ENCODE measurements at places on chromosomes 1 and 21. TPM values are rescaled to one million over a fixed set of nuclear protein-coding genes. Genes with fewer than 3 reads are reported as not detected.

The PRDM16 gene
- not detected for total RNA-seq

The BTBD8 gene
- 2.7 TPM for total RNA-seq

The THEMIS2 gene
- 4.4 TPM for total RNA-seq

The TNFRSF9 gene
- total RNA-seq: not detected

The GBP7 gene
- total RNA-seq: not detected

The TTC22 gene
- not detected for total RNA-seq

The GPR61 gene
- total RNA-seq: not detected

The RNU1-3 gene
- total RNA-seq: under 0.01 TPM

The NR0B2 gene
- not detected for total RNA-seq

The TNFRSF8 gene
- total RNA-seq: not detected

The CA6 gene
- not detected for total RNA-seq

DNA sequence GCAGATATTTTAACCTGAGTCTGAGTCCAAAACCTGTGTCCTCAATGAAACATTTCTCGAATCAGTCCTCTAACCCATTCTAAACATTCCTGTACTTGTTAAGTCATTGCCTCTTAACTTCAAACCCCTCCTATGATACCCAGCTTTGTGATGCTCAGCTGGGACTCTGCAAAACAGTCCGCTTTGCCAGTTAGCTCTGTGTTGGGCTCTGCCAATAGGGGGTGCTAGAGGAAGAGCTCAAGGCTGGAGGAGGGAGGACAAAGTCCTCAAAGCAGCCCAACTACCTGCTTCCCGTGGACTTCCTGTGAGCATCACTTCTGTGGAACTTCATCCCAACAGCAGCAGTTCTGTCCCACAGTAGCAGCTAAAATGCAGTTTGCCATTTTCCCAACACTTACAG is 38.1 kb upstream of the SYT14 start:
- H3K27ac ChIP-seq: peak overlapping the region; percentile 40
- H3K36me3 ChIP-seq: no peaks in the 10 kb centered on the region
- H3K4me1 ChIP-seq: peaks cover 39% of the 10 kb centered on the region
- DNase-seq: no peak
- H3K4me3 ChIP-seq: no peak overlapping the region

DNA sequence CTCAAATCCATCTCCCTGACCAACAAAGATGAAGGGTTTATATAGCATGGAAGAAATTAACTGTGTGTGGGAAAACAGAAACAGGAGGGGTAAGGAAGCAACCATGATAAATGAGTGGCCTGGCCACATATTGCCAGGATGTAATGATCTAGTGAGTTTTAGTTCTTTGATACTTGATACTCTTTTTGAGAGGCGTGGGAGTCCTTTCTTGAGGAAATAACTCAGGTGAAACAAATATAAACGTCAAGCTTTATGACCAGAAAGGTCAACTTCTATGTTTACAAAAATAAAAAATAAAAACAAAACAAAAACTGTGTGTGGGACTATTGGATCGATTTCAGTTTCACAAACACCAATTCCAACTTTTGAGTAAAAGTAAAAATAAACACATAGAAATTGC is 860.8 kb upstream of the B3GALT2 start:
- DNase-seq: no peak
- no peaks in the 10 kb centered on the region for H3K27me3 ChIP-seq
- H3K36me3 ChIP-seq: no peaks in the 10 kb centered on the region

- no peak overlapping the region for H3K27ac ChIP-seq
- no peaks in the 10 kb centered on the region for H3K36me3 ChIP-seq
- no peaks in the 10 kb centered on the region for H3K27me3 ChIP-seq
- no peaks in the 10 kb centered on the region for H3K4me1 ChIP-seq
- DNase-seq: no peak
These were observed 547.9 kb upstream of the TMPRSS15 start for GRCh38 chr21:18951271-18952038.

DNA sequence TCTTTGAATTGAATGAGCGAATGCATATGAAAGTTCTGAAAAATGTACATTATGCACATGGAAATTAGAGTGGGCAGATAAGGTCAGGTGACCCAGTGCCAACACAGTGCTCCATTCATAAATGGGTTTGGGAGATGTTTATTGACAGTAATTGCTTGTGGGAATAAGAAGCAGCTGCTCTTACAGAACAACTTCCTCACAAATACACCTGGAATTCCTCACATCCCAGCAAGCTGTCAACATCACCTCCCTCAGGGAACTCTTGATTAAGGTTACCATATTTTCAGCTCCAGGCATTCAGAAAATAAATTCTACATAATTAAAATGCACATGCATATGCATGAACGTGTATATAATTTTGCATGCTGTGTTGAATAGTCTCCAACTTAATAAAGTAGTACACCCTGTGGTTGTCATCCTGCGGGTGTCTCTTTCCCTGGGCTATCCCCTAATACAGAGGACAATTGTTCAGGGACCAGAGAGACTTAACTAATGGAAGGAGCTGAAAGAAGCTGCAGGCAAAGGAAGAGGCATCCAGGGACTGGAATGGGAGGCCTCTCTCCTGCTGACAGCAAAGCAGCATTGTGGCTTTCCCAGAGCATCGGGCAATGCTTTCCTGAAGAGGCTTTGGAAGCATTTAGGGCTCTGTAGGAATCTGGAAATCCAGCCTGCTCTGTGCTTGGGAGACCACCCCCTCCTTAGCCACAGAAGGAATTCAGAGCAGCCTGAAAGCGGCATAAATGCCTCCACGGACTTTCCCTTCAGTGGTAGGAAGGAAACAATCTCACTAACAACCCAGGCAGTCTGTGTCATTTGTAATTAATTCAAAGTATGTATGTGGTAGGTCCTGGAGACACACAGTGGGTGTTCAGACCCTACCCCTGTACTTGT is 55.2 kb upstream of the GNG12 start:
- no peaks in the 10 kb centered on the region for H3K27me3 ChIP-seq
- DNase-seq: peak; percentile 26
- H3K36me3 ChIP-seq: no peaks in the 10 kb centered on the region
- no peak overlapping the region for H3K4me3 ChIP-seq
- peaks cover 33% of the 10 kb centered on the region for H3K4me1 ChIP-seq

- no peak for DNase-seq
- H3K27me3 ChIP-seq: no peaks in the 10 kb centered on the region
- H3K4me1 ChIP-seq: no peaks in the 10 kb centered on the region
- no peak overlapping the region for H3K27ac ChIP-seq
- no peak overlapping the region for H3K4me3 ChIP-seq
- H3K36me3 ChIP-seq: peaks cover 62% of the 10 kb centered on the region
These were observed 115.8 kb downstream of the VPS13D start for GRCh38 chr1:12345350-12346217.

- peak overlapping the region; percentile 53 for H3K27ac ChIP-seq
- H3K4me1 ChIP-seq: peaks cover 48% of the 10 kb centered on the region
- peak; percentile 95 for DNase-seq
- H3K36me3 ChIP-seq: no peaks in the 10 kb centered on the region
- no peaks in the 10 kb centered on the region for H3K27me3 ChIP-seq
- H3K4me3 ChIP-seq: no peak overlapping the region
These were observed 120.2 kb upstream of the SLC45A1 start for GRCh38 chr1:8197493-8198282.

DNA sequence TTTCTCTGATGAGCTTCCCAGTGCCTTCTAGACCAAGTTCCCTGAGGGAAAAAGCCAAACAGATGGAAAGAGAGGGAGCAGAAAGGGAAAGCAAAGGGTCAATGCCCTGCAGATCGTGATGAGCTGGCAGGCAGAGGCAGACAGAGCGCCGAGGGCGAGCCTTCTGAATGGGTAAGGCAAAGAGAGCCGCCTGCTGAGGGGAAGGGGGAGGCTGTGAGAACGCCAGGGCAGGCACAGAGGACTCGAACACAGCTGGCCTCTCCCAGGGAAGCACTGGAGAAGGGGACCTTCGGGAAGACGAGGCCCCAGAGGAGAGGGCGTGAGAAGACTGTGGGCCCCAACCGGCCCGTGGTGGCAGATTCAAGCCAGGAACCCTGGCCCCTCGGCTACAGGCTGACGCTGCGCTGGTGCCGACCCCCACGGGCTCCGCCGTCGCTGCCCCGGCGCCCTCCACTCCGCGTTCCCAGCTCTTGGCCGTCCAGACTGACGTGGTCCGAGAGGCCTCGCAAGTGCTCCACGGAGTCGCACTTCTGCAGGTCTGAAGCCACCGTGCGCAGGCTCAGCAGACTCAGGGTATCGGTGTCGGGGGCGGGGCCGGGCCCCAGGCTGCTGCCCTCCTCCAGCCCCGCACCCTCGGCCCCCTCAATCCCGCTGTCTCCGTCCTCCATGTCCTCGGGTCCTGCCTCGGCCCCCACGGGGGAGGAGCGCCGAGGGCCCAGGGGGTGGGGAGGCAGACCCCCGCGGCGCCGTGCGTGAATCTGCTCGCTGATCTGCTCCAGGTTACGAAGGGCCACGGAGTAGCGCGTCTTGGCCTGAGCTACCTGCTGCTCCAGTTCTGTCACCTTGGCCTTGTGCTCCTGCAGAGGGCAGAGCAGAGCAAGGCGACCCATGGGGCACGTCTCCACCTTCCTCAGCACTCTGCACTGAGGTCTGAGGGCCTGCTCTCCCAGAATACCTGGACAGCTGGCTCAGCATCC is 13.9 kb downstream of the SH3BP5L start:
- H3K4me1 ChIP-seq: peaks cover 7% of the 10 kb centered on the region
- H3K27me3 ChIP-seq: no peaks in the 10 kb centered on the region
- no peak for DNase-seq
- H3K4me3 ChIP-seq: no peak overlapping the region

- H3K4me1 ChIP-seq: no peaks in the 10 kb centered on the region
- DNase-seq: no peak
- no peak overlapping the region for H3K27ac ChIP-seq
- no peak overlapping the region for H3K4me3 ChIP-seq
These were observed 187.7 kb upstream of the RNPC3 start for GRCh38 chr1:103337779-103338178.

DNA sequence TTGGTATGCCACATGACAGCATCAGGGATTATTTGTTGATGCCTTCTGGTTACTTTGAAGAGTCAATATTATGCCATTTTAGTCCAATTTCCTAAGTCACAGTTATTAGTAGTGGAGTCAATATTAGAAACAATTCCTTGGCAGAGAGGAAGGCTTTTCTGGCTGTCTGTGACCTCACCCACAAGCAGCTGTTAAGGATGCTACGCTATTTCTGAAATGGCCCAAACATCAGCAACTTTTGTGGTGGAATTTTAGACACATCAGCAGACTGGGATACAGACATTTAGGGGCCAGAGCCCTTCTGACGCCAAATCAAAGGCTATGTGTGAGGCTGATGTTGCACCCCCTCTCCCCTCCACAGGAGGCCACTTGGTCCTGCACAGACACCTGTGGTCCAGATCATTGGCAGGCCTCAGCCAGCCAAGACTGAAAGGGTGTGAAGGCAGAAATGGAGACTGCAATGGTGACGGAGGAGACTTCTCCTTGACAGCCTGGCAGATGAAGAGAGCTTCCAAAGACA is 9.2 kb upstream of the RXRG start:
- no peaks in the 10 kb centered on the region for H3K36me3 ChIP-seq
- DNase-seq: no peak
- H3K27ac ChIP-seq: no peak overlapping the region
- no peak overlapping the region for H3K4me3 ChIP-seq

GRCh38 chr1:104266612-104267011 is 516.9 kb downstream of the AMY1C start:
- no peaks in the 10 kb centered on the region for H3K36me3 ChIP-seq
- no peaks in the 10 kb centered on the region for H3K27me3 ChIP-seq
- no peaks in the 10 kb centered on the region for H3K4me1 ChIP-seq
- no peak overlapping the region for H3K27ac ChIP-seq

- peaks cover 5% of the 10 kb centered on the region for H3K4me1 ChIP-seq
- no peak overlapping the region for H3K27ac ChIP-seq
- DNase-seq: no peak
These were observed 5.1 kb upstream of the TRIM62 start for GRCh38 chr1:33186936-33187335.

DNA sequence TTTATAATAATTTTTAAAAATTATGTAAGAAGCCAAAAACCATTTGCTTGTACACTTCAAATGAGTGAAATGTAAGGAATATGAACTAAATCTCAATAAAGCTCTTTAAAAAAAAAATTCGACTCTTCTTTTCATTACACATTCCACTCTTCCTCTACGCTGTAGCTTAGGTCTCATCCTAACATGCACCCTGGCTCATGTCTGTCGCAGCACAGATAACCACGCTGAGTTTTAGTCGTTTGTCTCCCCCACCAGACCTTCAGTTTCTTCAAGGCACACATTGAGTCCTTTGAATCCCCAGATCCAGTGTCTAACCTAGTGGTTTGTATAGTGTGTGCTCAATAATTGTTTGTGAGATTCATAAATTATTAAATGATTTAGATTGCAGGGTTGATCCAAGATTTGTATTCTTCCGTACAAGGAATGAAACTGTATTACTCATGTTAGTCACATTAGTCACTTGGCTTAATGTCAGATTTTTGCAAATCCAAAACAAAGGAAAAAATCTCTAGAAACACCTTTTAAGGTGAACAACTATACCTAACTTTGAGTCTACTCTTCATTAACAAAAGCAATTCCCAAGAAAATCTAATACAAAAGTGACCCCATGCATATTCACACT is 57.3 kb downstream of the SLC25A24 start:
- no peak overlapping the region for H3K4me3 ChIP-seq
- 0 out of 2 replicates have a peak overlapping the region, but pooled peaks have one; percentile 17 for H3K27ac ChIP-seq
- H3K4me1 ChIP-seq: peaks cover 10% of the 10 kb centered on the region
- H3K27me3 ChIP-seq: no peaks in the 10 kb centered on the region

- no peaks in the 10 kb centered on the region for H3K27me3 ChIP-seq
- H3K4me1 ChIP-seq: 0 out of 2 replicates have a peak, but pooled peaks cover 11% of the 10 kb centered on the region
- no peak overlapping the region for H3K4me3 ChIP-seq
- DNase-seq: peak; percentile 19
These were observed 59.9 kb downstream of the LRRC8C start for GRCh38 chr1:89692601-89693521.

GRCh38 chr1:175537571-175537970 is 205.8 kb downstream of the TNR start:
- H3K27me3 ChIP-seq: no peaks in the 10 kb centered on the region
- H3K27ac ChIP-seq: no peak overlapping the region
- no peaks in the 10 kb centered on the region for H3K36me3 ChIP-seq
- H3K4me3 ChIP-seq: no peak overlapping the region

DNA sequence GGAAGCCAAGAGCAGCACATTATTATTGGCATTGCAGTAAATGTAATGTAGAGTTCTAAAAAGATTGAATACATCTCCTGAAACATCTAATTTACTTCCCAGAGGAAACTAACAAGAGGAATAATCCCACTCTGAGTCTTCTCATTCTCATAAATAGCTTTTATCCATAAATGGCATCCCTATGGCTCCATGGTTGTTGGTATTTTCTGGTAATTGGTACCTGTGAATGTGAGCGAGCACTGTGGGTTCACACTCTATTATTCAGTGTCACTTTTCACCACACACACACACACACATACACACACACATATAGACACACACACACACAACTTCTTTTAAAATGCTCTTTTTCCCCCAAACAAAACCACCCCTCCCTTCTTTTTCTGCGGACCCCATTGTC is 4.7 kb upstream of the WLS start:
- H3K4me3 ChIP-seq: no peak overlapping the region
- H3K4me1 ChIP-seq: no peaks in the 10 kb centered on the region
- no peaks in the 10 kb centered on the region for H3K27me3 ChIP-seq
- no peaks in the 10 kb centered on the region for H3K36me3 ChIP-seq
- H3K27ac ChIP-seq: no peak overlapping the region
